Keratinocyte (primary cell): ENCODE measurements at places on chromosomes 5 and 9. TPM values are rescaled to one million over a fixed set of nuclear protein-coding genes. Genes with fewer than 3 reads are reported as not detected.

DNA sequence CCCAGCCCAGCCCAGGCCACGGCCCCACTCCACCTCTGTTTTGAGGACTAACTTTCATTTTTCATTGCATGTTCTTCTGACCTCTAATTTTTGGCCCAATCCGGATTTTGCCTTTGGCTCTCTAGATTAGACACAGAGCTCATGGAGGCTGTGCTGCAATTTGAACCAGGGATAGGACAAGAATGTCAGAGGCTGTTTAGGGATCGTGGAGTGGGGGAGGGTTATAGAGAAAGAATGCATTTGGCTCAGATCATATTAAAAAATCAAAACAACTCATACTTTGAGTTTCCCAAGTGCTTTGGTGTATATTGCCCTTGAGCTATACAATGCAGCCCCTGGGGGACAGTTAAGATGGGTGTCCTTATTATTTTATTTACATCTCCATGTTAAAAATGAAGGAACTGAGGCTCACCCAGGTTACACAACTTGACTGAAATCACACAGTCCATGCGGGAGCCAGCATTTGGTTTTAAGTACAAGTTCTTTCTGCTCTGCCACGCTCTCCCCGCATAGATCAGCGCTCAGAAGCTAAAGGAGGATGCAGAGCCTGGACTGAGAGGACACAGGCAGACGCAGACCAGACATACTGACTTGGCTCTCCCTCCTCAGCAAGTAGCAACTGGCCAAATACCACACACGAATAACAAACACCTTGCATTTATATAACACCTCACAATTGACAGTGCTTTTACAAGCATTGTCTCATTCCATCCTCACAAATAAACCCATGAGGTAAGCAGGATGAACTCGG lies 126.4 kb upstream of the RAI14 start:
- H3K4me3 ChIP-seq, result no peak overlapping the region
- H3K4me1 ChIP-seq, result peaks cover 23% of the 10 kb centered on the region
- no peaks in the 10 kb centered on the region for H3K27me3 ChIP-seq
- H3K27ac ChIP-seq, result no peak overlapping the region

- H3K27ac ChIP-seq, result no peak overlapping the region
- H3K4me1 ChIP-seq, result peaks cover 32% of the 10 kb centered on the region
- H3K4me3 ChIP-seq, result no peak overlapping the region
- DNase-seq, result no peak
- H3K36me3 ChIP-seq, result no peaks in the 10 kb centered on the region
Measured at GRCh38 chr9:99109522-99109921, 4.6 kb downstream of the TGFBR1 start.

The DBH gene
- polyA plus RNA-seq, result not detected in 3 replicates

The ADRA1B gene
- 0.18 to 0.77 TPM (median 0.23 TPM) in 3 replicates for polyA plus RNA-seq

The CLIC3 gene
- polyA plus RNA-seq, result 5.5 to 36.0 TPM (median 9.4 TPM) in 3 replicates

The CTXN3 gene
- 0.10 to 0.40 TPM (median 0.22 TPM) in 3 replicates for polyA plus RNA-seq

GRCh38 chr9:136646827-136647711 lies 15.6 kb upstream of the EGFL7 start:
- no peaks in the 10 kb centered on the region for H3K36me3 ChIP-seq
- H3K4me1 ChIP-seq, result peaks cover 6% of the 10 kb centered on the region
- no peak overlapping the region for H3K27ac ChIP-seq
- H3K27me3 ChIP-seq, result peaks cover 36% of the 10 kb centered on the region

The SLCO4C1 gene
- polyA plus RNA-seq, result 0.01 to 0.02 TPM in 2 of 3 replicates, not detected in the other

- H3K4me3 ChIP-seq, result no peak overlapping the region
- H3K4me1 ChIP-seq, result peaks cover 23% of the 10 kb centered on the region
- no peak overlapping the region for H3K27ac ChIP-seq
- no peaks in the 10 kb centered on the region for H3K27me3 ChIP-seq
- DNase-seq, result peak; percentile 13
Measured at GRCh38 chr5:57216714-57217113, 42.9 kb downstream of the GPBP1 start.

GRCh38 chr9:113524468-113524867 lies 60.9 kb downstream of the RGS3 start:
- no peak overlapping the region for H3K27ac ChIP-seq
- H3K4me3 ChIP-seq, result no peak overlapping the region
- H3K4me1 ChIP-seq, result peaks cover 4% of the 10 kb centered on the region
- no peaks in the 10 kb centered on the region for H3K36me3 ChIP-seq

- no peak for DNase-seq
- H3K4me3 ChIP-seq, result no peak overlapping the region
- no peaks in the 10 kb centered on the region for H3K36me3 ChIP-seq
Measured at GRCh38 chr9:118330191-118330986, 626.2 kb downstream of the TLR4 start.

The ADGRD2 gene
- polyA plus RNA-seq, result 0.04 TPM in 1 of 3 replicates, not detected in the others

The FSTL4 gene
- 0.82 to 4.2 TPM (median 1.7 TPM) in 3 replicates for polyA plus RNA-seq

- H3K4me1 ChIP-seq, result no peaks in the 10 kb centered on the region
- no peak for DNase-seq
- no peak overlapping the region for H3K4me3 ChIP-seq
- peaks cover 53% of the 10 kb centered on the region for H3K27me3 ChIP-seq
Measured at GRCh38 chr9:135247227-135247930, 159.9 kb downstream of the OLFM1 start.

The RAB3C gene
- polyA plus RNA-seq, result not detected in 3 replicates

The NR2F1 gene
- polyA plus RNA-seq, result 0.03 TPM in 1 of 3 replicates, not detected in the others

DNA sequence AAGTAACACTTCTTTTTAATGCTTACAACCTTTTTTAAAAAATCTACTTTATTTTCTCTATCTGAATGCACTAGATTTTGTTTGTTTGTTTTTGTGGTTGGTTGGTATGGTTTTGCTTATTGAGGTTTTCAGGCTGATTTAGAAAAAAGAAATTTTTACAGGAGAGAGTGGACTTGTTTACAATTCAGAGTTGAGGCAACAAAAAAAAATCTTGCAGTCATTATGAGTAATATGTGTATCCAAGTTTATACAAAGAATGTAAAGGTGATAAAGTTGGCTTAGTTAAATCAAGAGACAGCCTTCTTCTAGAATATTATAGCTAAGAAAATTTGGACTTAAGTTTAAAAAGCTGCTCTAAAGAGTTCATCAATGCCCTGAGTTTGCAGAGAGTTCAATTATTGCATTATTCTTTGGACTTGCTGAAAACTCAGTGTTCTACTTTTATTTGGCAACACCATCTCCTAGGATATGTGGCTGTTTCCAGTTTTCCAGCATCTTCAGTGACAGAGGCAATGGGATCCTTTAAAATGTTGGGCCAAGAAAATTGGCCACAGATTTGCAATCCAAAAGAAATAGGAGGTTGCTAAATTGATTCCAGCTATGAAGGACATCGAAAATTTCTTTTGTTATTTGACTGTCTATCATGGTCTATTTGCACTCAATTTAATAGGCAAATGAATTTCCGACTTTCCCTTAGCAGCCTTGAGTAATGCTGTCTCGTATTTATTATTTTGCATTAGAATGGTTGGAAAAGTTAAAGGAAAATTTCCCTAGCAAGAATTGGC lies 10.7 kb downstream of the STK32A start:
- no peak for DNase-seq
- no peaks in the 10 kb centered on the region for H3K27me3 ChIP-seq
- no peak overlapping the region for H3K4me3 ChIP-seq
- no peaks in the 10 kb centered on the region for H3K36me3 ChIP-seq
- no peaks in the 10 kb centered on the region for H3K4me1 ChIP-seq
